Hematopoietic multipotent progenitor cell treated with erythropoietin and hydrocortisone succinate and interleukin-3 and kit ligand, for 8 days (in vitro differentiated cells): ENCODE measurements at places on chromosomes 12 and 14.

- DNase-seq = no peak
These were observed 490 bp downstream of the RILPL1 start for GRCh38 chr12:123532808-123533649.

- DNase-seq = no peak
These were observed 294.6 kb downstream of the NUAK1 start for GRCh38 chr12:105843986-105844760.

GRCh38 chr12:88381466-88381865, 198.8 kb downstream of the KITLG start:
- DNase-seq = no peak

DNA sequence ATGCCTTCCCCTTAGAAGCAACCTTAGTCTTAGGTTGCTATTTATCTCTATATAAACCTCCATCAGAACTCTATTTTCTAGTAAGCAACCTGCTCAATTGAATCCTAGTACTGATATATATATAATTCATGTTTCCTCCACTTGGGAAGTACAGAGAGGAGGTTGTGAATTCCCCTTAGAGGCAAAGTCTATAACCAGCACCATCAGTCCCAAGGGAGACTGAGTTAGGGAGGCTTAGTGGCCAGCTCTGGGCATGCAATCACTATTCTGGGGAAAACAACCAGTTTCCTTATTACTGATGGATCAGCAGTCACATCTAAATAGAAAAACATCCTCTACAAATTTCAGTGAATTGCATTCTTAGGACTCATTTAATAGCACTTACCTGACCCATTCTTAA, 489.1 kb downstream of the RMST start:
- DNase-seq = no peak

GRCh38 chr14:56125772-56126636, 7.8 kb downstream of the PELI2 start:
- no peak for DNase-seq

GRCh38 chr14:100616854-100617409, 29.7 kb upstream of the BEGAIN start:
- DNase-seq = no peak

- DNase-seq = no peak
These were observed 69.1 kb downstream of the TMEM260 start for GRCh38 chr14:56648508-56649301.

DNA sequence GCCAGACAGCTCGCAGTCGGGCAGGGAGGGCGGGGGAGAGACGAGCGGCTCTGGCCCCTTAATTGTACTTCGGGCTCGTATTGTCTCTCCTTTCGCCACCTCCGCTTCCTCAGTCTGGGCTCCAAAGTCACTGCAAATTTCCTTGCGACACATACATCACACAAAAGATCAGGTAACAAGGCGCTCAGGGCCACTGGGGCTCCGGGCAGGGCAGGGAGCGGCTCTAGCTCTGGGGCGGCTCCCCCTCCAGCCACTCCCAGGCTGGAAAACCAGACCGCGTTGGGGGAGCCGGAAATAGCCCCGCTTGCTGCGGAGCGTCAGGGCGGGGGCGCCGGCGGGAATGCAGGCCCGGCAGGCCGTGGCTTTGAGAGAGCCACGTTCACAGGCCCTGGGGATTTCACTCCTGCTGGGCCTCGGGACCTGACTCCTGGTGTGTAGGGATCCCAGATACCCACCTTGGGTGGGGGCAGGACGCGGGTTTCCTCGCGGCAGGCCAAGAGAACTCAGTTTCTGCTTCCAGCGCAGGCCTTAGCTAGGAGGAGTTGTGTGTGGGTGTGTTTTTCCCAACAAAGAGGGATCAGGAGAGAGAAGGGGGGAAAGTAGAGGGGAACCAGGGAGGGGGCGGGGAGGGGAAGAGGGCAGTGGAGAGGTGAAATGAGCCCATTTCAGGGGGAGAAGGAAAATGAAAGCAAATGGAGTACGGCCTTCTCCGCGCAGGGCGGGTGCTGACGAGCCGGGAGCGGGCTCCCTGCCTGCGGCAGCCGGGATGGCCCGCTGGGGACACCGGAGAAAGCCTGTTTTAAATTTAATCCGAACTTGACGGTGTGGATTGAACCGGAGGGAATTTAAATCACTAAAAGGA, 4.4 kb upstream of the HOXC9 start:
- DNase-seq = no peak

GRCh38 chr14:84288781-84289180, 1241.2 kb upstream of the FLRT2 start:
- DNase-seq = no peak

GRCh38 chr12:123263196-123263817, 8.3 kb downstream of the CDK2AP1 start:
- no peak for DNase-seq

- DNase-seq = no peak
These were observed 91.8 kb downstream of the ESRRB start for GRCh38 chr14:76467711-76468155.
